Stimulated activated CD8-positive, alpha-beta memory T cell treated with anti-CD3 and anti-CD28 coated beads, Interleukin-12 subunit alpha, Interleukin-12 subunit beta, amount 100 ng/mL, for 1 hour (primary cell): ENCODE measurements at places on chromosomes 3 and 15.

DNA sequence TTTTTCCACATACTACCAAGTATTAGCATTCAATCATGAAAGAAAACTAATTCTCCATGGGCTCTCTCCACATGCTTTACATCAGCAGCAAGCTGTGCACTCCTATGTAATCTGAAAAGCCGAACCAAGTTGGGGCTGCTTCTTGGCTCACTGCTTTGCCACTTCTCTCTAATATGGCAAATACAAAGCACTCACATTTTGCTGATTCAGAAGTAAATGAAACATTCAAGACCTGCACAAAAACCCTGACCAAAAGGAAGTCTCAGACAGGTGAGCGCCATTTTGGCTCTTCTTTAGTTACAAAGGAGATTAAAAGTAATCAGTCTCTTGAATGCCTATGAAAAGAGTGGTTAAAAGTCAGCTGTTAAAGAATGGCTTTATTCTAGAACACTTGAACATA is 915.2 kb downstream of the FHIT start:
- DNase-seq = no peak

GRCh38 chr15:72782274-72783003 is 1.1 kb downstream of the ADPGK start:
- DNase-seq = no peak

DNA sequence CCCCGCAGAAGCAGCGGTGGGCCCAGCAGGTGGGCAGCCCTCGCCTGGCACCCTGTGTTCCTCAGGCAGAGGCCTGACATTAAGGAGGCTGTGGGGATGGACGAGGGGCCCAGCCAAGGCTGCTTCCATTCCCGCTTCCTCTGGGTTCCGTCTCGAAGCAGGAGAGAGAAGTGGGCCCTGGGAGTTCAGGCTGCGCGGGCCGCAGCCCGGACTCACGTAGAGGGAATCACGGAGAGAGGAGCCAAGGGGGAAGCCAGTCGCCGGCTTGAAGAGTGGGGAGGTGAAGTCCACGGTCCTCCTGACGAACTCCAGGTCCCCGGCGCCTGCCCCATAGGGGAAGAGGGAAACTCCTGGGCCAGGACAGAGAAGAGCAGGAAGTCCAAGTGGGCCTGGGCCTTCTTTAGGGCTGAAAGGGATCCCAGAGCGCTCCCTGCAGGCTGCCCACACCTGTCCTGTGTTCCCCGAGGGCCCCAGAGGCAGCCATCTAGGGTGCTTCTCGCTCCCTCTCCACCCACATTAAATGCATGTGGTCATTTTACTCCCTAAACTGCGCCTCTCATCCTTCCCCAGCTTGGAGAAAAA is 37.7 kb downstream of the MUC4 start:
- DNase-seq = no peak

GRCh38 chr3:184133840-184134745 is 1.1 kb upstream of the EIF2B5 start:
- DNase-seq = no peak

DNA sequence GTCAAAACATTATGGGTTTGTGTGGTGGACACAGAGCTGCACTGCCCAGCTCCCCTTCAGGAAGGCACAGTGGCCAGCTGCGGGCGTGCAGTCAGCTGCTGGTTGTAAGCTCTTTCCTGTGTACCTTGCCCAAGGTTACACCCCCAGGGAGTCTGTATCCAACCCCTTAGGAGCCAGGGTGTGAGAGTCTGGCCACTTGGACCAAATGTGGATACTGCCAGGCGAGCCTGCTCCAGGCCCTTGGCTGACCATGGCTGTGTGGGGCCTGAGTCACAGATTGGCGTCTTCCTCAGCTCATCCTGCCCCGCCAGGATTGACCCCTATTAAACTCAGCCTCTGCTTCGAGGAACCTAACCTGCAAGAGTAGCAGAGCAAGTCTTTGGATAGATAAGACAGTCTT is 56.9 kb downstream of the ABHD5 start:
- no peak for DNase-seq

- no peak for DNase-seq
Observed at GRCh38 chr15:78563092-78563491, 2.2 kb upstream of the CHRNA5 start.

DNA sequence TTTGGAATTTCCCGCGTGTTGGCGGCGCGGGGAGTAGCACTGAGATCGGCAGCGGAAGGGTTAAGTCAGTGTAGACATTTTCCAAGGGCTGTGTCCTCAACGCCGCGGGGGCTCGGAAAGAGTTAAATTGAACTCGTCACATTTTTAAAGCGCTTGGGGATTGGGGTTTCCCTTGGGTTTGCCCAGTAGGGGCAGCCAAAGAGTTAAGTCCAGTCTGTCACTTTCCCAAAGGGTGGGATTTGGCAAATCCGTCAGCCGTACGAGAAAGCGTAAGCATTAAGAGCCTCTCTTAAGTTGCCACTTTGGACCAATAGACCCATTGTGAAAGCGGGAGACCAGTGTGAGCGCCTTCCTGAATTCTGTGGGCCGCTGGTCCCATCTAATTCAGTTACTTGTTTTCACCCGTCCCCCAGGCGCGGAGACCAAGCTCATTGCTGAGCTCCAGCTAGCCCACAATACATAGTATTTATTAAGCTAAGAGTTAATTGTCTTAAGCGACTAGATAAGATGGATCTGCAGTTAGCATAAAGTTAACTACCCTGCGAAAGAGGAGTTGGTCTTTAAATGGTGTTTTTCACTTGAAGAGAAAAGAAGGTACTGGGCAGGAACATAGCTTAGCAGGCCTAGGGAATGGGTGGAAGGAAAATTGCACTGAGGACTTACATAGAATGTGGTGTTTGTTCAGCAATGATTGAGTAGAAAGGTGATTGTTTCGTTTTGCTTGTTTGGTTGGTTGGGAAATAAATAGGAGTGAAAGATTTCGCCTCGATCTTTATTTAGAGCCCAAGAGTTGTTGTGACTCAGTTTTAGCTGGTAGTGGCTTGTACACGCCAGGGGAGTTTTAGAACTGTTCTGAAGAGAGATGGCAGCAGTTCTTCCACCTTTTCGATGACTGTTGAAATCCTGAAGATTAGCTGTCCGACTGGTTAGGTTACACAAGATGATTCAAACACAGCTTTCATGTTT is 932 bp downstream of the ARL8B start:
- no peak for DNase-seq

- no peak for DNase-seq
Observed at GRCh38 chr15:45155739-45156138, 25.9 kb downstream of the DUOX1 start.

DNA sequence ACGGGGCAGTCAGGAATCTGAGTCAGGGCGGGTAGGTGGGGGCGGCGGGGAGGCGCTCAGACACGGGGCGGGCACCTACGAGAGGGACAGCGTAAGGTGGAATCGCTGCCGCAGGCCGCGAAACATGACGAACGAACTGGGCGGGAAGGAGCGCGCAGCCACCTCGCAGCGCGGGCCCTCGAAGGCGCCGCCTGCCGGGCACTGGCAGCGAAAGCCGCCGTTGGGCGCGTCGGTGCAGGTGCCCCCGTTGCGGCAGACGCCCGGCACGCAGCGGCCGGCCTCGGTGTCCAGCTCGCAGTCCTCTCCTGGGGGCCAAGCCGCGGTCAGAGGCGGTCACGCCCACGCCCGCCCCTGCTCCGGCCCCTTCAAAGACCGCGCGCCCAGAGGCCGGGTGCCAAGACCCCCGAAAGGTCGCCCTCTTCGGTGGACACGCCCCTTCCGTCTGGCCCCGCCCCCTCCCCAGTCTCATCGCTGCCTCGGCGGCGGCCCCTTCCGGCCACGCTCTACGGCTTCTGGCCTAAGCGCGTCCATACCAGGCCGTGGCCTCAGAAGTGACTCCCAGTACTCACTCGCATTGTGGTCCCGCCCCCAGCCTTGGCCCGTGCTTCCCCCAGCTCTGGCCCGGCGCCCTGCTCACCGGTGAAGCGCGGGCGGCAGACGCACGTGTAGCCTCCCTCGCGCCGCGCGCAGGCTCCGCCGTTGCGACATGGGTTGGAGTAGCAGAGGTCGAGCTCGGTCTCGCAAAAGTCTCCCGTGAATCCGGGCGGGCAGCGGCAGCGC is 6.4 kb downstream of the CELSR3 start:
- DNase-seq = peak; percentile 65

GRCh38 chr3:9732080-9732739 is 675 bp downstream of the BRPF1 start:
- DNase-seq = peak; percentile 8

DNA sequence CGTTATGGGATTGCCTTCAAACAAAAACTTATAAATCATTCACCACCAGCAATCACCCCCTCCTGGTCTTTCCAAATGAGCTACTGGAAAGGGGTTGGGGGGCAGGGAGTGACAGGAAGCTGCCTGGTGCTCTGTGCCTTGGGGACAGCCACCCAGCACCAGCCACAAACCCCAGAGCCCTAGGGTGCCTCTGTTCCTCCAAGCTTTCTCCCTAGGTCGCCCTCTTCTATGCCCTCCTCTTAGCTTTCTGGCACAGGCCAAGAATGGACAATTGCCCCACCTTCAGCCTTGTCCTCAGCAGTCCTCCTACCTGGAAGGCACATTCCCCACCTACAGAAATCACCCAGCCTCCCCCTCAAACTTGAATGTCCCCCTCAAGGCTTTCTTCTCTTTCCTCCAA is 3.3 kb downstream of the OXTR start:
- DNase-seq = no peak

GRCh38 chr3:134353171-134353825 is 20.9 kb downstream of the AMOTL2 start:
- no peak for DNase-seq

DNA sequence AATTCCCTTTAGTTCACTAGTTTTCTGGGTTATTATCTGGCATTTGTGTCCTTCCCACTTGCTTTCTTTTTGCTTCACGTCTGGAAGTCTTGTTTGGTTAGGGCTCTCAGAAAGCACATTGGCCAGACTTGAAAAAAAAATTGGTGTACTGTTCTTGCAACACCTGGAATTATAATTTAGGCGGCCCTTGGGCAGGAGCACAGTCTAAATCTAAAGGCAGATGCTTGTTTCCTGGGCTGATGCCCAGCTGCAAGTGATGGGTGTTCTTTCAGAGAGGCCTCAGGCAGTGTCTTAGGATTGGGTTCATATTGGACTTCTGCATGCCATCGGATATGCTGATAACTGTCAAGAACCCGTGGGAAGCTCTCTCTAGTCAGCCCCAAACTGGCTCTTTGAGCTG is 521.5 kb downstream of the PDCD6IP start:
- no peak for DNase-seq

GRCh38 chr3:28986922-28987321 is 293.9 kb upstream of the RBMS3 start:
- no peak for DNase-seq

- no peak for DNase-seq
Observed at GRCh38 chr3:27927882-27928281, 205.8 kb upstream of the EOMES start.

DNA sequence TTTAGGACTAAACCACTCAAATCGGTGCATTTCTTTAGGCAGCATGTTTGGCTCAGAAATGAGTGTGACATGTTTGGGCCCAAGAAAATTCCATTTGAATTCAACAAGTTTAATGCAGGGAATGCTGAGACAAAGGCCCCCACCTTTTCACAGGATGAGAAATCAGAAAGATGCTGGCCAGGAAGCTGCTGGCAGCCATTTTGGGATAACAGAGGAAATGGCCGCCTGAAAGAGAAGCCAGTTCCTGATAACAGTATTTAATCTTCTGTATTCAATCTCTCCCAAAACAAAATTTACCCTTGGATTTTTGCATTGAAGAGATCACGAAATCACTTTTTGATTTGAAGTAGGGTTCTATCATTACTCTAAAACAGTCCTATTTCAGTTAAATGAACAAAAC is 350.9 kb downstream of the SLC9A9 start:
- no peak for DNase-seq

DNA sequence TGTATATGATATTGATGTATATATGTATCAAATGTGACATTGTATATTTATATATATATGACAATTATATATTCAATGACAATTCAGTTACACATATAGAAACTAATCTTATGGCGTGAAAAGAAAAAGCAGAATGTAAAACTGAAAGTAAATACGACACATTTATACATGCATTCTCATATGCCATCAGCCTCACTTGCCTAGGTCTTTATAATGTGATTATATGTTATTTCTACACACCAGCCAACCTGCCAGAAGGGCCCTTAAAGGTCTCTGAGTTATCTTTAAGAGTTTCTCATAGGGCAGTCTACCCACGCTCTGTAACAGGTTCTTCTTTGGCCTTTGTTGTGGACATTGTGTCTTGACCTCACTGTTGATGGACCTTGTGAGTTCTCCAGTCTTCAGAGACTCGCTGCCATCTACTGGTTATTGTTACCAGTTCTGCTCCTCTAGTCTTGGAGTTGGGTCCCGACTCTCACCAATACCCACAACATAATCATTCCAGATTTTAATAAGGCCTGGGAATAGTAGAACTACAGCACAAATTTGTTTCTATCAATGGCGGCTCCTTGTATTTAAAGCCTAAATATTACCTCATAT is 371.5 kb upstream of the GOLIM4 start:
- DNase-seq = no peak
